ENCODE measurements at places on chromosomes 11 and 22. TPM values are rescaled to one million over a fixed set of nuclear protein-coding genes. Genes with fewer than 3 reads are reported as not detected.

TMX2 gene
- 47.6 TPM for total RNA-seq

FOLH1 gene
- total RNA-seq = 1.8 TPM

TEX54 gene
- not detected for total RNA-seq

P2RY2 gene
- 11.1 TPM for total RNA-seq

EXPH5 gene
- 32.0 TPM for total RNA-seq

Data from upper lobe of left lung (tissue), 6 donors.